ENCODE measurements at places on chromosomes 2 and 18. TPM values are rescaled to one million over a fixed set of nuclear protein-coding genes. Genes with fewer than 3 reads are reported as not detected.

ANKRD53 gene
- 1.0 TPM for polyA plus RNA-seq

BOLL gene
- not detected for polyA plus RNA-seq

UGT1A3 gene
- not detected for polyA plus RNA-seq

ETAA1 gene
- 6.9 TPM for polyA plus RNA-seq

ERBB4 gene
- not detected for polyA plus RNA-seq

C2orf81 gene
- 0.26 TPM for polyA plus RNA-seq

ZNF521 gene
- 30.2 TPM for polyA plus RNA-seq

RFX8 gene
- polyA plus RNA-seq: 3.4 TPM

MREG gene
- polyA plus RNA-seq: 1.1 TPM

VRK2 gene
- polyA plus RNA-seq: 12.2 TPM

PLA2R1 gene
- polyA plus RNA-seq: 0.24 TPM

PAIP2B gene
- 0.15 TPM for polyA plus RNA-seq

FBXO36 gene
- polyA plus RNA-seq: 1.2 TPM

DTNB gene
- polyA plus RNA-seq: 5.3 TPM

PARD3B gene
- 3.3 TPM for polyA plus RNA-seq

ANAPC1 gene
- 11.7 TPM for polyA plus RNA-seq

NPAS2 gene
- 14.8 TPM for polyA plus RNA-seq

CD8B2 gene
- polyA plus RNA-seq: not detected

CYTIP gene
- polyA plus RNA-seq: not detected

CCDC178 gene
- polyA plus RNA-seq: not detected

SP9 gene
- not detected for polyA plus RNA-seq

TEKT4 gene
- polyA plus RNA-seq: not detected

CYB5A gene
- polyA plus RNA-seq: 47.9 TPM

SPEG gene
- polyA plus RNA-seq: 109 TPM

AP1S3 gene
- polyA plus RNA-seq: 3.1 TPM

PRSS56 gene
- not detected for polyA plus RNA-seq

IL1R1 gene
- polyA plus RNA-seq: 11.3 TPM

ZAP70 gene
- polyA plus RNA-seq: 0.09 TPM

GPAT2 gene
- 0.53 TPM for polyA plus RNA-seq

VWC2L gene
- not detected for polyA plus RNA-seq

SKOR2 gene
- polyA plus RNA-seq: not detected

SCTR gene
- polyA plus RNA-seq: not detected

ANKRD30B gene
- polyA plus RNA-seq: not detected

SCN1A gene
- polyA plus RNA-seq: not detected

ICOS gene
- polyA plus RNA-seq: not detected

RGPD6 gene
- polyA plus RNA-seq: 5.2 TPM

IL36B gene
- polyA plus RNA-seq: not detected

FBXO41 gene
- polyA plus RNA-seq: 3.4 TPM

NEDD4L gene
- polyA plus RNA-seq: 10.9 TPM

MEP1B gene
- polyA plus RNA-seq: not detected

NT5C1B gene
- not detected for polyA plus RNA-seq

DPP10 gene
- polyA plus RNA-seq: not detected

UGGT1 gene
- 26.1 TPM for polyA plus RNA-seq

ACKR3 gene
- polyA plus RNA-seq: not detected

EGR4 gene
- polyA plus RNA-seq: not detected

ST8SIA5 gene
- 0.03 TPM for polyA plus RNA-seq

IL36RN gene
- polyA plus RNA-seq: not detected

RBM44 gene
- polyA plus RNA-seq: 0.14 TPM

CYP26B1 gene
- 0.02 TPM for polyA plus RNA-seq

RGPD4 gene
- polyA plus RNA-seq: not detected

POTEI gene
- not detected for polyA plus RNA-seq

Data from IMR-90 (cell line).